ENCODE measurements at places on chromosomes 13 and 19.

- DNase-seq = no peak
Measured at GRCh38 chr13:81396192-81396591, 1055.3 kb upstream of the SPRY2 start.

- no peak for DNase-seq
Measured at GRCh38 chr13:82717249-82717648, 1165.0 kb downstream of the SLITRK1 start.

DNA sequence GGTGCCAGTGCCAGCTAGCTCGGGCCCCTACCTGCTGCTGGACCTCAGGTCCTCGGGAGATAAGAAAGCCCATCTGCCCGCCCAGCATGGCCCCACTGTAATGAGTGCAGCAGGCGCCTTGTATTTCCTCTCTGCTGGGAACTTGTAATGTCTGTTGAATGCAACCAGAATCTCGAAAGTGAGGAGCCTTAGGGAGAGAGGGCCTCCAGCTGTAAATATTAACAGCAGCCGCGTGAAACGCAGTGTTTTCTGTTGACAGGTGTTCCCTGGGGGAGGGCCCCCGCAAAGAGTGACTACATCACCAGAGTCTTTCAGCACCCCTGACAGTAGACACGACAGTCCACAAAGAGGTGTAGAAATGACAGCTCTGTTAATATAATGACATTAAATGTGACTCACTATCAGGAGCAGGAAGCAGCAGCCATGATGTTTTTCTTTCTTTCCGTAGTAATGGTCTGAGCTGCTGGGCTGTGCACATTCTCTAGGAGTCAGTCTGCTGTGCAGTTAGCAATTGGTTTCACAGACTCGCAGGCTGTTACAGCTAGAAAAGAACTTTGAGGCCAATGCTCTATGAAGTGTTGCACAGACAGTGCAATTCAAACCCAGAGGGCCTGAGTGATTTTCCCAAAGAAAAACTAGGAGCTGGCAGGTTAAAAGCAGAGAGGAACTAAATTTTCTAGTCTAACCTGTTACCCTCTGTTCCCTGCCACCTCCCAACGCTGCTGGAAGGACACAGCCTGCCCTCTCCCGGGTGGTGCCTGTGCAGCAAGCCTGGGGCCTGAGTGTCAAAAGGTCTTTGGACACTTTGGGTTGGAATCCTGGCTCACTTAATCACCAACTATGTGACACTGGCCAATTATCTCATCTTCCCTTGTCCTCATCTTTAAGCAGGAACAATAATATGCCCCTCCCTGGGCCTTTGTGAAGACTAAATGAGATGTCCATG, 58.6 kb upstream of the WASF3 start:
- DNase-seq = no peak

GRCh38 chr19:570937-571565, 1.3 kb upstream of the BSG start:
- DNase-seq = no peak

DNA sequence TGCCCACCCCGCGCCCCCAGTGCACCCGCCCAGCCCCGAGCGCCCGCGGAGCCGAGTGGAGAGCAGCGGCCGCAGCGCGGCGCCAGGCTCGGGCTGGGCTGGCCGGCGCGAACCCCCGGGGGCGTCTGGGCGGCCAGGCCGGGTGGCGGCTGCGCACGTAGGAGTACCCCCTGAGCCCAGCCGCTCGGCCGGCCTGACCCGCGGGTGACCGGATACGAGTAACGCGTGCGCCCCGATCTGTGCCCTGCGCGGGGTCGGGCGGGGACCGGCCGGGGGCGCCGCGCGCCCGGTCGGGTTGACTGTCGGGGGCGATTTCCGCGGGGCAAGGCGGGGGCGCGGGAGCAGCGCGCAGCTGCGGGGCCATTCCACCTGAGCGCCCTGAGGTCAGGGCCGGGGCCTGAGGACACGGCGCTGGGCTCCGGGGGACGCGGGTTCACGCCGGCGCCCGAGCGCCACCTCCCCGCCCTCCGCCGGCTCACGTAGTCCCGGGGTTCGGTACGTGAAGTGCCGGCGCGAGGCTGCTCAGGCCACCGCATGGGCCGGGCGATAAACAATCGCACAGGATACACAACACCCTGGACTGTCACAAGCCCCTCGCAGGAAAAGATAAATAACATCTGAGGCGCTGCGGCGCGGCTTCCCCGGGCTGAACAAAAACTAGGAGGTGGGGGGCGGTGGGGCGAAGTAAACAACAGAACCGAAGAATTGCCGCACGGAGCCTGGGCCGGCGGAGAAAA, 37.6 kb upstream of the FLT1 start:
- no peak for DNase-seq

GRCh38 chr13:36717966-36718545, 44.2 kb downstream of the SERTM1 start:
- DNase-seq = no peak

- DNase-seq = no peak
Measured at GRCh38 chr19:31160336-31160926, 188.8 kb downstream of the TSHZ3 start.

- no peak for DNase-seq
Measured at GRCh38 chr19:10289167-10289835, 451 bp upstream of the ICAM5 start.

Data from vagina (tissue), 2 donors.